Hepatocyte (in vitro differentiated cells): ENCODE measurements at places on chromosomes 5 and 9. TPM values are rescaled to one million over a fixed set of nuclear protein-coding genes. Genes with fewer than 3 reads are reported as not detected.

DNA sequence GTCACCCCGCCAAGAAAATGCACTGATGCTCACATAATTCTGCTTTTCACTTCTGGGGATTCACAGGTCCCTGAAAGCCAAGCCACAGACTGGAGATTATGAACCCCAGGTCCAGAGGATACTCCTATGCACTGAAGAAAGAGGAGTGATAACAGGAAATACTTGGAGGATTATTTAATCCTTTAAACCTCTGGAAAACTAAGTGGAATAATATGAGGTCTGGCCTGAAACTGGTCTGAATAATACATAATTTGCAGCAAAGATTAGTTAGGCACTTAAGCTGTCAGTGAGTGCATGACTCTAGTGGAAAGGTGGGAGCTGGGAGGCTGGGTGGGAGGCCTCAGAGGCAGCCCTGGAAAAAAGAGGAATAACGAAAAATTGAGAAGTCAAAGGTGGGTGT, 45.7 kb downstream of the MARCHF3 start:
- no peak for DNase-seq

FST gene
- total RNA-seq = 15.3 and 18.4 TPM in 2 replicates

- DNase-seq = no peak
Observed at GRCh38 chr9:94950579-94951323, 224.3 kb downstream of the AOPEP start.

PCSK1 gene
- total RNA-seq = 0.36 and 0.90 TPM in 2 replicates

DNA sequence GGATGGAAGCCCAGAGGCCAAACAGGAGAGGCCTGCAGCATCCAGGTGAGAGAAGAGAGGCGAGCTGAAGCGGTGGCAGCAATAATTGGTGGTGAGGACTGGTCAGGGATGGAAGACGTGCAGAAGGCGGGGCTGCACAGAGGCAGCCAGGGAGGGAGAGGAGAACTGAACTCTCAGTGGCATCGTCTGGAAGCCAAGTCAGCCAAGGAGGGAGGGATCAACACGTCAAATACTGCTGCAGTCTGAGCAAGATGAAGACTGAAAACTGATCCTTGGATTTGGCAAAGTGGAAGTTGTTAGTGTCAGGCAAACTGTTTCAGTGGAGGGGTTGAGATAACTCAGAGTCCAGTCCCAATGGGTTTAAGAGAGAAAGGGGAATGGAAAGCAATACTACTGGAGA, 145.4 kb downstream of the CDK5RAP2 start:
- DNase-seq = peak; percentile 50

DPYSL3 gene
- total RNA-seq = 70.4 and 78.0 TPM in 2 replicates

NPR3 gene
- total RNA-seq = 18.9 and 20.0 TPM in 2 replicates

LRRC70 gene
- total RNA-seq = 1.0 and 3.0 TPM in 2 replicates

DNA sequence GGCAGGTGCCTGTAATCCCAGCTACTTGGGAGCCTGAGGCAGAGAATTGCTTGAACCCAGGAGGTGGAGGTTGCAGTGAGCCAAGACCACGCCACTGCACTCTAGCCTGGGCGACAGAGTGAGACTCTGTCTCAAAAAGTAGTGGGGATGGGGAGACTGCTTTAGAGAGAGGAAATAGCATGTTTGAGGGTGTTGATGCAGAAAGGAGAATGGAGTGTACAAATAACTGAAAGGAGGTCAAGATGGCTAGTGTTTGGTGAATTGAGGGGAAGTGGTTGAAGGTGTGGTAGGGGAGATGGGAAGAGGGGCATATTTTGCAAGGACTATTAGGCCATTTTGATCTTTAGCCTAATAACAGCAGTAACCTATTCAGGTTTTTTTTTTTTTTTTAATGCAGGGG, 18.2 kb downstream of the TENT2 start:
- DNase-seq = no peak

RAB24 gene
- 25.7 and 30.3 TPM in 2 replicates for total RNA-seq

DNA sequence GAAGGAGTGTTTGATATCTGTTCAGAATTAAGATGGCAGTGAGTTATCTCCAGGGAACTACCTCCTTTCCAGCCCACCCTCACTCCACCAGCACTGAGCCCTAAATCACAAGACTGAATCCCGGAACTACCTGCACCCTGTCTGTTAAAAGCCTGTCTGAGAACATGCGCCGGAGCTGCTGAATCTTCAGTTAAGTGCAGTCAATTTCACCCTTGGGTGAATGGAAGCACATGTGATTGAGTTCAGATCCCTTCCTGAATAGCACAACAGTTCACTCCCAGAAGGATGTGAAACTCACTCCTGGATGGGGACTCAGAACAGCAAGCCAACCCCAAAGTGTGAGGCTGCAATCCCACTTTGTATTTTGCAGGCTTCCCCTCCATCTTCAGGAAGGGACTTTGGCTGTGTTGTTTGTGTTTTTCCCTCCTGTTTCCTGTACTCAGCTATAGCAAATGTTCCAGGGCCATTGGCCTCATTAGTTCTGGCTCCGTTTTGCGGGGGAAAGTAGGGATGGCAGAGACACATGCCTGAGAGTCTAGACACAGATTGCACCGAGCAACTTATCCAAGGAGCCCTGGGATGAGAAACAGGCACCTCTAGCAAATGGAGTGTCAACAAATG, 43.4 kb downstream of the DPYSL3 start:
- no peak for DNase-seq

DNA sequence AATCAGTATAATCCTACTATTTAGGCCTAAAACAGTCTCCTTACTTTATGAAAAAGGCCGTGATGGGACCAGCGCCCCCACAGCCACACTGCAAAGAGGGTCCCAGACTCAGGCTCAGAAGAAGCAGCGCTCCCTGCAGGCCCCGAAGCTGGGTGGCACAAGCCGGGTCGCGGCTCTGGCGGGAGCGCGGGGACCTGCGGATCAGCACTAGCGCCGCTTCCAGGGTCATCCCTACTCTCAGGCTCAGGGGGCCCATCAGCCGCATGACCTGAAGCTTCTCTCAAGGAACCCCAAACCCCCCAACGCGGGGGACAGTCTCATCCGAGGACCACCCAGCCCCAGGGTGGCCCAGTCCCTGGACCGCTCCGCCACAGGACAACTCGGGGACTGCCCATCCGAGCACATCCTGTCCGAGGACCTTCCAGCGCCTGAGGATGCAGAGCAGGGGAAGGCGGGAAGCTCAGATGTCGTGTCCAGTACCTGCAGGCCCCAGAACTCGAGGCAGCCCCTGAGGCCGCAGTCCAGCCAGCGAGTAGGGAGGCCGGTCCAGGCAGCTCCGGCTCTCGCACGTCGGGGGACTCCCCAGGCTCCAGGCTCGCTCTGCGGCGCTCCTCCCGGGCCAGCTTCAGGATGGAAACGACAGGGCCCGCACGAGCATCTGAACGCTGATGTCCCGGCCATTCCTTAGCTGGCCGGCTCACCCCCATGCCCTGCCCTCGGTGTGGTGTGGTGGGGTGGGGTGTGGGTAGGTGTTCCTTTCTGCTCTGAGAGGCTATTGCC, 32.4 kb upstream of the CDK20 start:
- DNase-seq = no peak

DNA sequence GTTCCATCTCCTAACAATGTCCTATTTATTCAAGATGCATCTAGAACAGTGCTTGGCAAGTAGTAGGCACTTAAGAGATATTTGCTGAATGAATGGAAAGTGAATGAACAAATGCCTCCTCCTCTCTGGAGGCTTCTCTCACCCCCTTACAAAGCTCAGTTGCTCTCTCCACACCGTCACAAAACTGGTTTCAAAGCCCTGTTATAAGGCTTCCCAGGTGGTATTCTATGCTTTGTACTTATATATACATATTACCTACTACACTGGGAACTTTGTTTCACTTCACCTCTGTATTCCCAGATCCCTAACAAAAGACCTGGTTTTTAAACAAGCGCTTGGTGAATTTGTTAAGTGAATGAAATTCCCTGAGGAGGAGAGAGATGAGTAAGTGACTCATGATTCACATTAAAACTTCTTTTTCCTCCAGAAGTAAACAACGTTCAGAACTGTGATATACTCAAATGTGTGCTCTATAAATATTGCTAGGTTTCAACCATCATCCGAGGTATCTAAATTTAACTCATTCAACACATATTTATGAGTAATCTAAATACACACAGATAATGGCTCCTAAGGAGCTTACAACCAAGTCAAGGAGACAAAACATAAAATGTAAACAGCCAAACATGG, 36.0 kb downstream of the DENND1A start:
- no peak for DNase-seq

GRCh38 chr9:86819552-86819951, 127.8 kb downstream of the GAS1 start:
- DNase-seq = no peak

- no peak for DNase-seq
Observed at GRCh38 chr9:116269250-116269649, 115.7 kb downstream of the PAPPA start.

FOXD4 gene
- total RNA-seq = 0.28 and 0.30 TPM in 2 replicates

- no peak for DNase-seq
Observed at GRCh38 chr5:58127255-58128220, 332.3 kb downstream of the PLK2 start.

- no peak for DNase-seq
Observed at GRCh38 chr9:134363450-134363849, 37.2 kb downstream of the RXRA start.

CDO1 gene
- 29.5 and 29.8 TPM in 2 replicates for total RNA-seq

DNA sequence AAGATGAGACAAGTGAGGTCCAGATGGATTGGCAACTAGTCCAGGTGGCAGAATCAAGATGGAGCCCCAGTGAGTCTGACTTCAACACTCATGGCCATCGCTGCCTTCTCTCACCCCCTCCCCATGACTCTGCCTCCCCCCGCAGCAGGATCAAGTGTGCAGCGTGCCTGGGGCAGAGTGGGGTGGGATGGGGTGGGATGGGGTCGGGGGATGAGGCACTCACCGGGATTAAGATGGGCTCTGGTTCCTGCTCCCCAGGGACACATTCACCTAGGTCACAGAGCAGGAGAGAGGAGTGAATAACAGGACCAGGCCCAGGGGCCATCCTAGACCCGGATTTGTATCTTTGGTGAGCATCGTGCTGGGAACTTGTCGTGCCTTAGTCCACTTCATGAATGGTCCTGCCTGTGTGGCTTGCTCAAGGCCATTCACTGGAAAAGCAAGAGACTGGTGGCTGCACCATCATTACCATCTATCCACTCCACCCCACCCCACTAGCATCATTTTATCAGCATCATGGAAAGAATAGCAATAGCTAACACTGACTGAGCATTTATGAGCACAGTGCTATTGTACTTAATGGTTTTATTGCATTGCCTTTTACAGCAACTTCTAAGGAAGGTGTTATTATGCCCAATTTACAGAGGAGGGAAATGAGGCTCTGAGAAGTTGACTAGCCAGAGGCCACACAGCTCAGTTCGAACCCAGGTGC, 8.5 kb downstream of the AMBP start:
- DNase-seq = no peak

DNA sequence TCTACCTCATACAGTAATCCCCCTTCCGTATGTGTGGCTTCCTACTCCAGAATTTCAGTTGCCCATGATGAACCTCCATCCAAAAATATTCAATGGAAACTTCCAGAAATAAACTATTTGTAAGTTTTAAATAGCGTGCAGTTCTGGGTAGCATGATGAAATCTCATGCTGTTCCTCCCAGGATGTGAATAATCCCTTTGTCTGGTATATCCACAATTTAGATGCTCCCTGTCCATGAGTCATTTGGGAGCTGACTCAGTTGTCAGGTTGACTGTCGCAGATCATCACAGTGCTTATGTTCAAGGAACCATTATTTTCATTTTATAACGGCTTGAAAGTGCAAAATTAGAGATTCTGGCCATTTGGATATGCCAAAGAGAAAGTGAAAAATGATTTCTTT, 290.1 kb upstream of the CDH9 start:
- DNase-seq = no peak

PRLR gene
- 95.8 and 99.8 TPM in 2 replicates for total RNA-seq

DNA sequence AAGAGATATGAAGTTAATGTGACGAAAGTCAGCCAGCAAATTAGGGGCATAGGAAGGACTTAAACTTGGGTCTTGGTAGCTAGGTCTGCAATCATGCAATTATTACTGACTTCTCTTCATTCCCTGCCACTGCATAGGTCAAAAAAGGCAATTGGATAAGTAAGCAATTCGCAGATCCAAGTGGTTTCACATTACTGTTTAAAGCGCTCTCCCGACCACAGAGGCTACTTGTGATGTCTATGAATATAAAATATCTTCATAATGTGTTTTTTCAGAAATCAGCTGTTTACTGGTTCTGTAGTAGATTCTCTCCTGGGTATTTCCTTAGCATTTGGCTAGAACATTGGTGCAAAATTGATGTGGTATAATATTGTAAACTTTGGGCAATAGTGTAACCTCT, 174.7 kb upstream of the PTGER4 start:
- DNase-seq = no peak

GRCh38 chr5:96714450-96714849, 52.3 kb downstream of the CAST start:
- DNase-seq = no peak

- peak; percentile 33 for DNase-seq
Observed at GRCh38 chr9:79489261-79490000, 82.3 kb upstream of the TLE4 start.

DNA sequence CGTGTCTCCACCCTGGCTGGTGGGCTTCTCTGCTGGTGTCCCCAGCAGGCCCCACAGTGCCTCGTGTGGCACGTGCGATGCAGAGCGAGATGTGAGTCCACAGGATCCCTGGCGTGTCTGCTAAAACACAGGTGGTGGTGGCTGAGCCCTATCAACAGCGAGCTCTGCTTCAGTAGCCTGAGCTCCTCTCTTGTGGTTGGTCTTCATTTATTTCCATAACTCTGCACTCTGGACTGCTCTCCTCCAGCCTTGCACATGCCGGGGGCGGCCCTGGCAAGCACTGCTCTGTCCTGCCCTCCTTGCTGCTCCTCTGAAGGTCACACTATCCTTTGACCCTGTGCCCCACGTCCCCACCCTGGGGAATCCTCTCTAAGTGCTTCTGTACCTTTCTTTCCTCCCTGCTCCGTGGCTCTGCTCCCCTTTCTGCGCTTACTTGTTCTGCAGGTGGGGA, 59.2 kb downstream of the NSUN2 start:
- DNase-seq = no peak

FGFR4 gene
- total RNA-seq = 90.2 and 121 TPM in 2 replicates

DNA sequence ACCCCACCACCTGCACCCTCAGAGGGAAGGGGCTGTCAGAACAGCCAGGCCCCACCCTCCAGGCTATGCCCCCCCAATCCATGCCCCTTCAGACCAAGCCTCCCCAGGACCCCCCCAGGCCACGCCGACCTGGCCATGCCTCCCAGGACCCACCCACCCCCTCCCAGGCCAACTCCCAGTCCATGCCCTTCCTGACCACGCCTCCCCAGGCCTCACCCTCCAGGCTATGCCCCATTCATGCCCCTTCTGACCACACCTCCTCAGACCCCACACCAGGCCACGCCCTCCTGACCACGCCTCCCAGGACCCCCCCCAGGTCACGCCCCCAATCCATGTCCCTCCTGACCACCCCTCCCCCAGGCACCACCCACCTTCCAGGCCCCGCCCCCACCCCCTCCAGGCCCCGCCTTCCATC, 27.6 kb downstream of the TPPP start:
- DNase-seq = no peak

- DNase-seq = no peak
Observed at GRCh38 chr5:110832683-110833082, 93.9 kb downstream of the SLC25A46 start.

GRCh38 chr5:98779264-98779877, 5.9 kb downstream of the RGMB start:
- no peak for DNase-seq
